ENCODE measurements at places on chromosomes 7 and 10.

- DNase-seq, result no peak
Observed at GRCh38 chr7:149804106-149804505, 30.7 kb upstream of the ZNF467 start.

DNA sequence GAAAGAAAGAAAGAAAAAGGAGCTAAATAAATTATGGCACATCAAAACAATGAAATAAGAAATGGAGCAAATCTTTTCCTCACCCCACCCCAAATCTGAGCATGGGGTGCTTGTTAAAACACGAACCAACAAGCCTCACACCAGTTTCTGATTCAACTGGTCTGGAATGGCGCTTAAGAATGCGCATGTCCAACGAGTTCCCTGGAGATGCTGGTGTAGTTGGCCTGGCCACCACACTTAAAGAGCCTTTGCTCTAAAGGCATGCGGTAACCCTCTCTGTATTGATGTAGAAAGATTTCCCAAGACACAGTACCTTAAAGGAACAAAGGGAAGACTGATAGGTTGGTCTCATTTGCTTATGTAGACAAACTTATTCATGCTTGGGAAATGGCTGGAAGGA is 49.1 kb upstream of the STEAP1B start:
- DNase-seq, result no peak

DNA sequence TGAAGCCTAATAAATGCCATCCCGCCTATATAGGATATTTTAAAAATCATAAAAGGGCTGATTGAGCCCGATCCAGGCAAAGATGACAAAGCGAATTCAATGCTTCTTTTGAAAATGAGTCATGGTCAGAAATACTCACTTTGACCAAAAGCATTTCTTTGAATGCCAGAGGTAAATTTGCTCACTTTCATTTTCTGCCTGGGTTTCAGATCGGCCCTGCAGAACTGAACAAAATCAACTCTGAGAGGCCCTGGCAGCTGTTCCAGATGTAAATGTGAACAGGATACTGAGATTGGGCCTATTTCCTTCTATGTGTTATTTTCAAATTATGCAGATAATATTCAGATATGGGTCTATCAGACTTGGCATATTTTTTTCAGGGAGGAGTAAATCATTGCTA is 114.8 kb upstream of the ARID5B start:
- DNase-seq, result no peak

- DNase-seq, result no peak
Observed at GRCh38 chr7:152588350-152588749, 87.6 kb downstream of the XRCC2 start.

DNA sequence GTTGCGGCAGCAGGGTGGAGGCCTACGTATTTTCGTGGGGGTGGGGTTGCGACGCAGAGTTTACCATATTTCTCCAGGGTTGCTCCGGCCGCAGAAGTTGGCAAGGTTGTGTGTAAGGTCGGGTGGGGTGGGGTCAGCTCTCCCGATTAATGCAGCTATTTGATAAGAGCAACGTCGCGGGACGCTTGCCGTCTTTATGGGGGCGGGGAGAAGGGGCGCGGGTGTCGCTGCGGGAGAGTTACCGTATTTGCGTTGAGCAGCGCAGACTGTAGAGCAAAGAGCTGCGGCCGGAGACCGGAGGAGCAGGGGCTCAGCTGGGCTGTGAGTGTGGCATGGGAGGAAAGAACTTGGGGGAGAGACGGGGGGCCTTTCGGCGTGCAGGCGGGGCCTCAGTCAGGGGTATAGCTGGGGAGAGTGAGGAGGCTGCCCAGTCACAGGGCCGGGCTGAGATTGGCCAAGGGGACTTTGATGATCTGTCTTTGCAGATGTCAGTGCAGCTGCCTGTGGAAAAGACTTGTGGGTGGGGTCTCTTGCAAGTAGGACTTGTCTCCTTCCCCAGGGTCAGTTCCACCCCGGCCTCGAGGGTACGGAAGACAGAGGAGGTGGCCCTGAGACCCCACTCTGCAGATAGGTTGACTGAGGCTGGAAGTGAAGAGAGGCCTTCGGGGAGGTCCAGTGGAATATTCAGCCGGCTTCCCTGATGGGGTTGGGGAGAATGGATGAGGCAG is 26.6 kb downstream of the ZNF775 start:
- peak; percentile 45 for DNase-seq

- DNase-seq, result no peak
Observed at GRCh38 chr10:131644289-131644688, 256.5 kb upstream of the PPP2R2D start.

GRCh38 chr10:21315645-21316220 is 209.7 kb downstream of the SKIDA1 start:
- no peak for DNase-seq

DNA sequence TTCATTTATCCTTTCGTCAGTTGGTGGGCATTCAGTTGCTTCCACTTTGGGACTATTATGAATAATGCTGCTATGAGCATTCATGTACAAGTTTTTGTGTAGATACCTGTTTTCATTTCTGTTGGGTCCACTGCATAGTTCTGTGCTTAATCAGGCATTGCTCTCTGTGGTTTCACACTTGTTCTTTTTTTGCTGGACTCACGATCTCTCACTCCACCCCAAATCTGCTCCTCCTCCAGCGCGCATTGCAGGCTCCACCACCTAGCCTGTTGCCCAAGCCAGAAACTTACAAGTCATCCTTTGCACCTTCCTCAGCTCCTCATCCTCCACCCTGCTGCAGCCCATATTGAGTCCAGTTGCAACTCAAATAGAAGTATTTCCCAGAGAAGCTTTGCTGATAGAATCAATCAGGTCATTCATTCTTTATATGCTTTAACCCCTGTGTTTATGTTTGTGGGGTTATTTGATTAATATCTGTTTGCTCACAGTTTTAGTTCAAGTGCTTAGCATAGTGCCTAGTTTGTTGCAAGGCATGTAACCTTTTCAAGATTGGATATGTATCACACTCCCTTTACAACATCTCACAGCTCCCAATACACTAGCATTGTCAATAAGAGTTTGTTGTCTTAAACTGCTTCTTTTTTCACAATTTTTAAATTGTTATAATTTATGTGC is 16.6 kb upstream of the AFAP1L2 start:
- no peak for DNase-seq

GRCh38 chr10:14579405-14579804 is 195.3 kb downstream of the FAM107B start:
- no peak for DNase-seq

DNA sequence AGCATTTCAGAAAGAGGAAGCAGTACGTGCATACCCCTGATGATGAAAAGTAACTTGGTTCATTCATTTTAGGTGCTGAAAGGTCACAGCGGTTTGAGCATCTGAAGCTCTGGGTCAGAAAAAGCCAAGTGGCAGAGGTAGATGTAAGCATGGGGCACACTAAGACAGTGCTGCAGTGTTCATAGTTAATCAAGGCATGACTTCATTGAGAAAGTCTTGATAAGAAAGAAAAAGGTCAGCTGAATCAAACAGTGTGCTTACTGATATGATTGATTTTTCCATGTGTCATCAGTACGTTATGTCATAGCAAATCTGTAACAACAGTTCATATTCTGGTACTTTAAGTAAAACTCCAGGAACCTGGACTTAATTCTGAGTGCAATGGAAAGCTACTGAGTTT is 107.7 kb upstream of the PCLO start:
- DNase-seq, result no peak

- no peak for DNase-seq
Observed at GRCh38 chr7:40057292-40057691, 77.1 kb downstream of the MPLKIP start.

GRCh38 chr7:108348913-108349312 is 107.3 kb downstream of the NRCAM start:
- no peak for DNase-seq

- DNase-seq, result peak; percentile 11
Observed at GRCh38 chr7:34928052-34928451, 109.2 kb downstream of the DPY19L1 start.

- no peak for DNase-seq
Observed at GRCh38 chr7:30331338-30331737, 46.9 kb downstream of the ZNRF2 start.

DNA sequence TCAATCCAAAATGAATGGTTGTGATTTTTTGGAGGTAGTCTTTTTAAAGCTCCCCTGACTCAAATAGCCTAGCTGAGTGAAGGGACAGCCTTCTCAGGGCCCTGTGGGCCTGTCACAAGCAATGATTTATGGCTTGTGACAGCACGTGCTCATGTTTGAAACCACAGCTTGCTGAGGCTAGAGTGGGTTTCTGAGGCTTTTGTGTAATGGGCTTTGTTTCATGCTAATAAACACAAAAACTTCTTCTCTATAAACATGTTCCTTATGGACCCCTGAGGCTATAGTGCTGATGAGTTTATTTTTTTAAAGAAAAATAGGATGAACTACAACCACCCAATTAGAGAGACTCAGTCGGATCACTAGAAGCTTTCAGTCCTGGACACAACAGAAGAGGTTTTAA is 36.1 kb upstream of the BET1 start:
- DNase-seq, result no peak

DNA sequence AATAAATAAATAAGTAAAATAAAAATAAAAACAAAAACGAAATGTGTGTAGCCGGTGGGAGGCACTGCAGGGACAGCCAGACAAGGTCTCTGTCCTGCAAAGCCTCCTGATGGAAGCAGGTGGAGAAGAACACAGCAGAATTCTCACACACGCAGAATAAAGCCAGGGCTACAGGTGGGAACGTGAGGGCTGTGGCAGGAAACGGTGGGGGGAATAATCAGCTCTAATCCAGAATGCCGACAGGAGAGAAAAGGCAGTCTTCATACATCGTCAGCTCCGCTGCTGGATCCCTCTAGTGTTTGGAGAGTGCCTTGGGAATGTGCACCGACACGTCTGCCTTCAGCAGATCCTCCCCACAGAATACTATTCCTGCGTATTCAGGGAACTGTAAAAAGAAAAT is 6.8 kb upstream of the SNX8 start:
- no peak for DNase-seq

DNA sequence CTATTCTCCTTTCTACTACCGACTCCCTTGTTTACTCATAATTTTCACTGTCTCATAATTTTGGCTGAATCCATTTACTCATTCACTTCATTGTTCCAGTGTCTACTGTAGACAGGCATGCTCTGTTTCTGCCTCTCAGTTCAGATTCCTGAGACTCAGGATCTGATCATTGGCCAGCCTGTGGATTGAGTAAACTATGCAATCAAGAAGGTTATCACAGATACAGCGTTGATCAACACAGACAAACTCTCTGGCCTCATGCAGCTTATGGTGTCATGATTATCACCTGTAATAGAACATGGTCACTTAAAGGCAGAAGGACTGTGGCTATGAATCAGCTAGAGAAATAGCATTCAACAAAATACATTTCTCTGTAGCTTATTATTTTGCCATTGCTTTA is 86.0 kb downstream of the SEMA3E start:
- DNase-seq, result no peak
